SK-N-DZ (cell line): ENCODE measurements at places on chromosomes 7 and 10.

- DNase-seq: no peak
These were observed 44.1 kb downstream of the MYOF start for GRCh38 chr10:93437946-93438612.

GRCh38 chr7:46651070-46651469 is 730.0 kb upstream of the IGFBP3 start:
- no peak for DNase-seq

- no peak for DNase-seq
These were observed 202.8 kb downstream of the RAPGEF5 start for GRCh38 chr7:22154143-22154529.

DNA sequence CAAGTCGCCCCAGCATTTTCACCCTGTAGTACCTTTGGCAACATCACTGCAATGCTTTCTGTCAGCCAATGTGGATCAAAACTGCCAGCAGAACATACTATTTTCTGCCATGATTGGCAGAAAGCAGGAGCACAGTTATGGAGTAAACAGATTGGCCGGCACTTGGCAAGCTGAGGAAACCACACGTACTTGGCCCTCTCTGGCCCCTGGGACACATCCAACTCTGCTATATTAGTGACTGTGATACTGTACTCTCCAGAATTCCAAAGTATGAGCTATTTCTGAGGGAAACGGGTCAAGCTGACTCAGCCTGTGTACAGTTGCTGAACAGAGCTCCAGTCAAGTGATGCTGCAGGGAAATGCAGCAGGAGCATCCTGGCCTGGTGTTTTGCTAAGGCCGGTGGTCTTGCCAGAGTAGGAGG is 39.8 kb upstream of the LANCL2 start:
- DNase-seq: no peak

GRCh38 chr10:16995867-16996529 is 133.6 kb downstream of the CUBN start:
- no peak for DNase-seq

GRCh38 chr10:102764470-102765161 is 20.9 kb downstream of the WBP1L start:
- DNase-seq: no peak

DNA sequence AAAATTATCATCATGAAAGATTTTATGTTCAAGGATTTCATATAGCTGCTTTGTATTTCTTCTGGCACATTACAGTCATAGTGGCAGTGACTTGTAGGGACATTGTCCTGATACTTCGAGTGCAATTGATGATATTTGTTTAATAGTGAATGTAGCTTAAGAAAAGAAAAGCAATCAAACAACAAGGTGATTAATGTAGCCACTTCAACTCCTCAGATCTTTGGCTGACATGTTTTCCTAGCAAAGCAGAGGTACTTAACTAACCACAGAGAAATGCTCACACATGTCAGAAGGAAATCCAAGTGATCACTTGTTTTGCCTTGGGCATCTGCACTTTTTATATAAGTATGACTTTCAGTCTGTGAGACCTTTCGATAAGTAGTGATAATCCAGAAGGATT is 470.3 kb downstream of the AUTS2 start:
- DNase-seq: no peak

GRCh38 chr7:142800699-142801260 is 30.0 kb downstream of the PRSS2 start:
- DNase-seq: no peak

GRCh38 chr7:128404143-128404681 is 5.6 kb downstream of the IMPDH1 start:
- no peak for DNase-seq

DNA sequence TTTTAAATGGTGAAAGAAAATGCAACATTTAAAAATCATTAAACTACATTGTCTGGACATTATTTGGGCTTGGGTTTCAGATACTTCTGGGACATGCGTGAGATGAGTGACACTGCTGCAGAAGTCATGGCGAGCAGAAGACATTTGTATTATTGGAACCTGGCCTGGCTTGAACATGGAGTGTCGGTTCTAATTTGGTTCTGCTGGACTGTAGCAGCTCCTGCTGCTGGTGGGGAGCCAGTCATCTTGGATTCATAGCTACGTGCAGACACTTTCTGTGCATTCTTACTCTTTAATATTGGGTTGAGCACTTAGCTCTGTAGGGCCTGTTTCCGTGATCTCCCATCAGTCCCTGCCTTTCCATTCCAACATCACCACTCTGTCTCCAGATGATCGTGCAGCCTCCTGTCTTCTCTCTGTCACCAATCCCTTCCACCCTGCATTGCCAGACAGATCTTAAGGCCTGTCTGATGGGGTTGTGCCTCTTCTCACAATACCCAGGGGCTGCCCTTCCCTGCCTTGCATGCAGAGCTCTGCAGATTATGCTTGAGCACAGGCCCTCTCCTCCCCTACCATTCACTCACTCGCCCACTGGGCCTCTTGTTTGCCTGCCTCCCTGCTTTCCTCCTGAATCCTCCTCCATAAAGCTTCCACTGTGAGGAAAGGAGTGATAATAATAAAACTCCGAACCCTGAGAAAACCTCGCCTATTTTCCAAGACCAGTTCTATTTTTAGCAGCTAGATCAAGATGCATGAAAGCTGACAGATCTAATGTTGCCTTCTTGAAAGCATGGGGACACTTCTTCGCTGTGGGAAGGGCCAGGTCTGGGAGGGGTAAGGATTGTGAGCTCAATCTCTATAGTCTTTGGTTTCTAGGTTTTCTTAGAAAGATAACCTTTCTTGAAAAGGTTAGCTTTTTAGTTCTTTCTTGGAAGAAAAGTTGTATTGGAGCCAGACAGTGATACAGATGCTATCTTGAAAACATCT is 32.9 kb downstream of the CELF2 start:
- no peak for DNase-seq
